Astrocyte (in vitro differentiated cells and primary cell): ENCODE measurements at places on chromosomes 1 and 21. TPM values are rescaled to one million over a fixed set of nuclear protein-coding genes. Genes with fewer than 3 reads are reported as not detected.

DNA sequence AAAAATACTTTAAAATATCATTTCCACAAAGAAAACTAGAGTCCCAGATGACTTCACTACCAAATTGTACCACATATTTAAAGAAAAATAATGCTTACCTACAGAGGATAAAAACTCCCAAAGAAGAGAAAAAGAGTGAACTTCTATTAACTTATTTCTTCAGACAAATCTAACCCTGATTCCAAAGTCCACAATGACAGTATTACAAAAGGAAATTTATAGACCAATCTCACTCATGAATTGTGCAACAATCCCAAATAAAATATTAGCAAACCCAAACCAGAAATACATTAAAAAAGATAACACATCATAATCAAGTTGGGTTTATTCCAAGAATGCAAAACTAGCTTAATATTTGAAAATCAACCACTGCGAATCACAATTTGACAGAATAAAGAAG lies 161.4 kb upstream of the GALNT2 start:
- no peak for DNase-seq

The GBP2 gene
- 4.6 and 6.3 TPM in 2 replicates for total RNA-seq

The OR2L8 gene
- total RNA-seq, result not detected in 2 replicates

DNA sequence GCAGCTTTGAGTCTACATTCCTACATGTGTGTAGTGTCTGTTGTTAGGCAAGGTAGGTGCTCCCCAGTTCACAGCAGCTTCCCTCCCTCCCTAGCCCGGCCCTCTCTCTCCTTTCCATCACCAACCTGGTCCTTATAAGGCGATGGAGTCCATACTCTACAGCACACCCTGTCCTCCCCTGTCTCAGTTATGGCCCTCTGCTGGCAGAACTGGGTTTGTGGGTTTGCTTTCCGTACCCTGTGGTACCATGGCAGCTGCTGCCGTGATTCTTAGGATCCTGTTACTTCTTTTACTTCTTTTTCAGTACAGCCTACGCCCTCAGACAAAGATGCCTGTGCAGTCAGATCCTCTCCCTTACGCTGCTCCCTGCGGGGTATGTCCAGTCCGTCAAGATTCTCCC lies 31.7 kb downstream of the AK5 start:
- DNase-seq, result no peak

GRCh38 chr1:50659107-50659662 lies 235.9 kb upstream of the DMRTA2 start:
- no peak for DNase-seq

DNA sequence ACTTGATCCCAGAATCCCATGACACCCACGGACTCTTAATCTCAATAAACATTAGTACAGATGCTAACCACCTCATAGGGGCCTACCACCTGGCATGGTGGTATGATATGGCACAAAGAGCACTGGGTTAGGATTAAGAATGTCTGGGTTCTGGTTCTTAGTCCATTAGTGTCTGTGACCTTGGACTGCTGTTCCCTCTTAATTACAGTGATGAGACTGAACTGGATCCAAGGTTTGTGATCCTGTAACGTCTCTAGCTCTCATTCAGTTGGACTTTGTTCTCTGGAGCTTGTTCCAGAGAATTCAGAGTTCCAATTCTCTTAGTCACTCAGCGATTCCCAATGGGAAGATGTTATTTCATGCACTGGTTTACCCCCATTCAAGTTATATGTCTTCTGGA lies 23.6 kb upstream of the PIGC start:
- no peak for DNase-seq

DNA sequence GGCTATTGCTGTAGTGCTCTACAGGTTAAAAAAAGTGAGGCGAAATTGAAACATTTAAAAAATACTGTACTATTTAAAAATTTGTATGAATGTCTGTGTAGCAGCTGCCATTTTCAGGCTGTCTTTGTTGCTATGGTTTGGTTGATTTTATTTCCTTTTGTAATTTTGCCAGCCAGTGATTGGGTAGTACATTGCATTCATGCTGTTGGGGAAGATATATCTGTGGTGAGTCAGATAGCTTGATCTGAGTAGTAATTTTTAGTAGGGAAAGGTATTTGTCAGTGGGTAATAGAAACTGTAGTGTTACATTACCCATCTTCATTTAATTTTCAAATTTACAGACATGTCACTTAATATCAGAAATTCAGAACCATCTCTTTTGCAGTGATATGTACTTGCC lies 15.0 kb downstream of the NFIA start:
- DNase-seq, result peak; percentile 57

GRCh38 chr21:34933609-34934335 lies 115.3 kb downstream of the RUNX1 start:
- no peak for DNase-seq

The CFHR1 gene
- 0.23 TPM in 1 of 2 replicates, not detected in the other for total RNA-seq

GRCh38 chr1:90761781-90762589 lies 44.9 kb upstream of the BARHL2 start:
- no peak for DNase-seq

The RHD gene
- not detected in 2 replicates for total RNA-seq

GRCh38 chr1:111199329-111199728 lies 1.1 kb downstream of the DENND2D start:
- no peak for DNase-seq

The TAS1R1 gene
- not detected in 2 replicates for total RNA-seq

The LMX1A gene
- not detected in 2 replicates for total RNA-seq

DNA sequence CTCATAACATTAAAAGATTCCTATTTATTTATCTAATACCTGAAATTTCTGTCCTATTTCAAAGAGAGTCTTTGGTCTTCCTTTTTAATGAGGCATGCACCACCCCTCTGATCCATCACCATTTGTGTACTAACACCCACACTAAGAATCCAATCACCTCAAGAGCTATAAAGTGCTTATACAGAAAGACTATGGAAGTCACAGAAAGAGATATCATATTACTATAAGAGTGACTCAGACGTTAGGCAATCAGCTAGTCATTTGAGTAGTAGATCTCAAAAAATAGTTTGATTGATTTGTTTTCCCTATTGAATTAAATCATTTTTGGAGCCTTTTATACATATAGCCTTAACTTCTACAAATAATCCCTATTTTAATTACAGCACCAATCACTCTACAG lies 46.1 kb downstream of the NME7 start:
- DNase-seq, result peak; percentile 48

The FH gene
- 47.3 and 49.4 TPM in 2 replicates for total RNA-seq

The SHISAL2A gene
- not detected in 2 replicates for total RNA-seq

The CELA3B gene
- total RNA-seq, result not detected in 2 replicates

The KCNJ6 gene
- 2.0 and 2.6 TPM in 2 replicates for total RNA-seq

DNA sequence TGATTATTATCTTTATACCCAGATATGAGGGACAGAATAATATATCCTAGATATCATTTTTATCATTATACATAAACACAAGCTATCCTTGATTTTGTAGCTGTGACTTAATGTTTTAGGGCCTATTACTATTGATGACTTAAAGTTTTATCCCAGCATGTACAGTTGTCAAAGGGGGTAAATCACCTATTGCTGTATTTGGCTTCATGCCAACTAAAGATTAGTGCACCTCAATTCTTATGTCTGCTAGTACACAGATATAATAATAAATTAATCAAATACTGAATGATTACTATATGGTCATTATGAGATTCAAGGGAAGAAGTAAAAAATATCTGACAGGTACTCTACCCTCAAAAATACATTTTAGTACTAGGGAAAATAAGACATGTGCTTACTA lies 84.0 kb downstream of the SYT14 start:
- DNase-seq, result no peak

The LINGO4 gene
- total RNA-seq, result not detected in 2 replicates

- DNase-seq, result no peak
Measured at GRCh38 chr21:41064334-41064791, 103.6 kb upstream of the BACE2 start.

The DIP2A gene
- total RNA-seq, result 33.0 and 35.4 TPM in 2 replicates

- no peak for DNase-seq
Measured at GRCh38 chr1:58576727-58577653, at the start of gene TACSTD2. TACSTD2 (minus strand) TSS chr1:58577252; CDS start chr1:58577156, 96 bp downstream.

DNA sequence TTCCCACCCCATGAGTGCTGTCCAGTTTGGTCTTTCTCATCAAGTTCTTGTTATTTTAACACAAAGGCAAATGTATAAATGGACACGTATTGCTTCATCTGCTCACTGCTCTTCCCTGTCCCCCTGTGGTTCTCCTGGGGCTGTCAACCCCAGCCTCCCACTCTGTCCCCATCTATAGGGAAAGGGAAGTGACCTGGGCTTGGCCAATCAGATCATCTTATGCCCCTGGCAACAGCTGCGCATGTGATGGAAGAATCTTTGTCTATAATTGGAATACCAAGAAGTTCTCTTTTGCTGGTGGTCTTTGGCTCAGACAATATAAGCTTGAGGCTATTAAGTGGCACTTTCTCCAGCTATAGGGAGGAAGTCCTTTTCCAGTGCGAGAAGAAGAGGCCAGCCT lies 4.7 kb upstream of the CCSAP start:
- DNase-seq, result no peak

The HSPG2 gene
- total RNA-seq, result 249 and 262 TPM in 2 replicates

DNA sequence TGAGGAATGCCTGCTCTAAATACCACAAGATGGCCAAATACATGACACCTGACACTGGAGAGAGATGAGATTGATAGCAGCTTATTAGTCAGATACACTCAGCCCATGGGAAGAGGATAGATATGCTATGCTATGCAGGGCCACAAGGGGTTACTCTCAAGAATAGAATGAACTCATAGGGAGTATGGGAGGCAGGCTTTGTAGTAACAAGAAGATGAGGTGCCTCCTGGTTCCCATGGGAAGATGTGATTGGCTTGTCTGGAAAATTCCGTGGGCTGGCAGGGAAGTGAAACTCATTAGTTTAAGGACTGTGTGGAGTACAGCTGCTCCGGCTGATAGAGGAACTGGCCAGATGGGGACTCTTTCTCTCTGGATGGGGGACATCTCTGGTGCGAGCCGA lies 16.5 kb downstream of the CCDC30 start:
- DNase-seq, result peak; percentile 20

The OR14K1 gene
- not detected in 2 replicates for total RNA-seq

GRCh38 chr1:68433395-68433794 lies 16.4 kb downstream of the RPE65 start:
- no peak for DNase-seq

DNA sequence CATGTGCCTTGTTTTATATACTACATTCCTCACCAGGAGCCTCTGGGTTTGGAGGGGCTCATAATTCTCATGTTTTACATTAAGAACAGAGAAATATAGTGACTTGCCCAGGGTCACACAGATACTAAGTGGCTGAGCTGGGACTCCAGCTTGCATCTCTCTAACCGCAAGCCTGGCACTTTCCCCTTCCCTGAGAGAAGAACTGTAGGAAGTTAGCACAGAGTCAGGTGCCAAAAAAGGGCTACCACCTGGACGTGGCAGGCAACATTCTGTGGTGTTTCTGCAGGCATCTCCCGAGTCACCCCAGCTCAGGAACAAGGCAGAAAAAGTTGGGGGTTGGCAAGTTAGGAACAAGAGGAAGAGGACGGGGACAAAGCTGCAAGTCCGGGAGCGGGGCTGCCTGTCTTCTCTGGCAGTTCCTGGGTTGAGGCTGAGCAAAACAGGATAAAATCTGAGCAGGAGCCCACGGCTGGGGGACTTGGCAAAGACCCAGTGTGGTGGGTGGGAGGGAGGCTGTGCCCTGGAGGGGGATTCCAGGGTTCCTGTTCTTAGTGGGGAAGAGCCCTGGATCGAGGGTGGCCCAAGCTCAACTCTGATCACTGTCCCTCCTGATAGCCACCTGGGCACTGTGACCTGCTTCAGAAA lies 9.8 kb downstream of the PLA2G5 start:
- no peak for DNase-seq
